ENCODE measurements at places on chromosomes 13 and 19.

GRCh38 chr13:44622261-44622660 lies 46.1 kb upstream of the TSC22D1 start:
- no peak for DNase-seq

- no peak for DNase-seq
Observed at GRCh38 chr13:38686577-38687245, at the start of gene FREM2. Gene FREM2, plus strand, starts transcription at chr13:38687077. Its CDS starts 268 bp downstream, at chr13:38687345.

- DNase-seq: no peak
Observed at GRCh38 chr13:67841071-67841470, 610.9 kb upstream of the PCDH9 start.

DNA sequence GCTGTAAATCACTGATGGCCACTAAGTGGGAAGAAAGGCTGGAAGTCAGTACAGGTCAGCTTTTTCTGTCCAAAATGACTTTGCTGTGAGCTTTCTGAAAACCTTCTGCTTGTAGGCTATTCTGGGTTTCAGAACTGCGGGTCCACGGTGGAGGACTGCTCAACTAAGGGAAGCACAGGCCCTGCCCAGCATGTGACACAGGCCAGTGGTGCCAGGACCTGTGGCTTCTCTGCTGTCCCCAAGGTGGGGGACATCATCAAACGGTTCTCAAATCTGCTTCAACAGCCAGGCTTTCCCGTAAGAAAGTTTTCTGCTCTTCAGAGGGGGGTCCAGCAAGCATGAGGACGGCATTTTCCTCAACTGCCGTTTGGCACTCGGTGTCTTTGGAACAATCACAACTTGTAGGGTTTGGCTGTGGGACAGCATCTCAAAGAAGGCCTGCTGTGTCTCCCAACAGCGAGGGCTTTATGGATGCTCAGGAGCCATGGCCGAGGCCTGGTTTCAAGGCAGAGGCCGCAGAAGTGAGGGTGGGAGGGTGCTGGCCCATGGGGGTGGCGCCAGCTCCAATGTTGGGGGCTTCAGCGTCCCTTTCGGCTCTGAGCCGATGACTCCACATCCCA lies 3.8 kb downstream of the SGTA start:
- no peak for DNase-seq

Data from stimulated activated CD8-positive, alpha-beta memory T cell treated with anti-CD3 and anti-CD28 coated beads, Interleukin-4, amount 100 ng/mL, for 4 hours (primary cell).